Cerebellar cortex (tissue), 1 donor: ENCODE measurements at places on chromosomes 12 and 14.

DNA sequence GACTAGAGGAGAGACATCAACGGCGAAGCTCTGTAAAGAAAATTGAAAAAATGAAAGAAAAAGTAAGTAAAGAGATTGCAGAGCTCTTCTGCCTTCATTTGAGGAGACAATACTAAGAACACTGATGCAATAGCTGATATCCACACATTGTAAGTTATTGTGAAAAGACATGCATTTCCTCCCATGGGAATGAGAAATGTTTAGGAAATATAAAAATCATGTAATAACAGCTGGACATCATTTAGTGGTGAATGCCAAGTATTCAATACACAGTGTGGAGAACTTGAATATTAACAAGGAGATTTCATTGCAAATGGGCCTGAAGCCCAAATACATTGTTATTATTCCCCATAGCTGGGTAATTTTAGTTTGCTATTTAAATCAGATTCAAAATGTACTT, 179.2 kb downstream of the KICS2 start:
- no peak for DNase-seq

DNA sequence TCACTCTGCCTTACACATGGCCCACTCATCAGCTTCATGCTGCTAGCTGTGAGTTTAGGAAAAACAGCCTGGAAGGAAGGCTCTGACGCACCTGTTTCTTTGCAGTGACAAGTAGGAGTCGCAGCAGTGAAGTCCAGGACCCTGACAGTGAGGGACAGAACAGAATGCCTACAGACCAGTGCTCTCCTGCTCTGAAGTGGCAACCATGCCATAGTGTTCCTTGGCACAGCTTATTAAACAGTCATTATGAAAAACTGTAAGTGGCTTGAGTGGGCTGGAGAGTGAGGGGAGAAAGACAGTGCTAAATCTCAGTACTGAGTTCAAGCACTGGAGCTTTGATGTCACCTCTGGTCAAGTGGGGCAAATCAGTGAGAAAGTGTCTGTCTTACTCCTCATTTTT, 61.7 kb downstream of the MYRFL start:
- no peak for DNase-seq

GRCh38 chr14:93171376-93171775, 13.3 kb downstream of the MOAP1 start:
- DNase-seq, result no peak

DNA sequence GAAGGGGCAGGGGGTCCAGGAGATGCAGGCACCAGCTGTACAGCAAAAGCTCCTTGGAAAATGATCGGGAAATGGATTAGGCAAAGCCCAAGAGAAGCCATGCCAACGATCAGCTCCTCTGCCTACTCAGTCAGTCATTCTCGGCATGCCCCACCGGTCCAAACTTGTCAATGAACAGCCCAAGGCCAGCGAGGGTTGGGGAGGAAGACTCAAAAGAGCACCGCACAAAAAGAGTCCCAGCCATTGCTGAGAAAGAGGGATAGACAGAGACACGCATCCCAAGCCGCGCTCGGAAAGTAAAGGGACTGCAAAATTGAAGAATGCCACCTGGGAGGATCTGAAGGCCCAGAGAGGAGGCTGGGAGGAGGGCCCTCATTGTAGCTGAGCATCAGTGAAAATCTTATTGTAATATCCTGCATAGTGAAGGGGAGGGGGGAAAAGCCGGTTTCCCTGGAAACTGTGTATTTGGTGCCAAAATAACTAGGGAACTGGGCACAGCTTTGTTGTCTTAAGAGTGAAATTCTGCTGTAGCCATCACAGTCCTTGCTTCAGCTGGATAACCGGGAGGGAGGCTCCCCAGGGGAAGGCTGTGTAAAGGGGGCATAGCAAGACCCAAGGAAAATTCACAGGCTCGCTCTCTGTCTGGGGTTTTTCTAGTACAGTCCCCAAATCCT, 4.7 kb downstream of the KDM2B start:
- no peak for DNase-seq
